ENCODE measurements at places on chromosomes 16 and 17.
A peak's percentile ranks its signal among the peaks of the same experiment; 100 is the strongest.

DNA sequence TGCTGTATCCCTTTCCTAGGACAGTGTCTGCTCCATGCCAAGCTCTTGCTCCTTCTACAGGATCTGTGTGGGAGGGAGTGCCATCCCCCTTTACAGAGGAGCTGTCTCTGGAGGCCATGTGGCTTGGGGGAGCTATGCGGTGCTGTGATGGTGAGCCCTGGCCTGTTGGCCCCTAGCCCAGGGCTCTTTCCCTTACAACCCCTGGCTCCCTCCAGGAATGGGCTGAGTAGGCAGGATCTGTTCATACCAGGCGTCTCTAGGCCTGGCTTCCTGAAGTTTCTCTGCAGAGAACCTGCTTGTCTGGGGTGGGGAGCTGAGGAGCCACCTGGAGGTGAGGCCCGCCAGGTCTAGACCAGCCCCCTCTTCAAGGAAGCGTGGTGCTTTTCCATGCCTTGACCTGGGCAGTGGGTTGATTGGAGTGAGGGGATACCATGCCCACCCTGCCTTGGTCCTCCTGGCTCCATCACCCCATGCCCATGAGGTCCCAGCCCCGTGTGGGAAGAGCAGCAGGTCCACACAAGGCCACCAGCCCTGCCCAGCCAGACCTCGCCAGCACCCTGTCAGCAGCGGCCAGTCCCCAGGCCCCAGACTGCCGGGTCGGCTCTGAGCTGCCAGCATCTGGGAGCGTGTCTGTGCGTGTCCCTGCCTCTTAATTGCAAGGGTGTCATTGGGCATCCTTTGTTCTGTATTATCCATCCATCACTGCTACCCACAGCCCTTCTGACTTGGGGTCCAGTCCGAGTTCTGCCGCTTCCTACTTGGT, 14.7 kb downstream of the LLGL2 start:
- no peak for DNase-seq

DNA sequence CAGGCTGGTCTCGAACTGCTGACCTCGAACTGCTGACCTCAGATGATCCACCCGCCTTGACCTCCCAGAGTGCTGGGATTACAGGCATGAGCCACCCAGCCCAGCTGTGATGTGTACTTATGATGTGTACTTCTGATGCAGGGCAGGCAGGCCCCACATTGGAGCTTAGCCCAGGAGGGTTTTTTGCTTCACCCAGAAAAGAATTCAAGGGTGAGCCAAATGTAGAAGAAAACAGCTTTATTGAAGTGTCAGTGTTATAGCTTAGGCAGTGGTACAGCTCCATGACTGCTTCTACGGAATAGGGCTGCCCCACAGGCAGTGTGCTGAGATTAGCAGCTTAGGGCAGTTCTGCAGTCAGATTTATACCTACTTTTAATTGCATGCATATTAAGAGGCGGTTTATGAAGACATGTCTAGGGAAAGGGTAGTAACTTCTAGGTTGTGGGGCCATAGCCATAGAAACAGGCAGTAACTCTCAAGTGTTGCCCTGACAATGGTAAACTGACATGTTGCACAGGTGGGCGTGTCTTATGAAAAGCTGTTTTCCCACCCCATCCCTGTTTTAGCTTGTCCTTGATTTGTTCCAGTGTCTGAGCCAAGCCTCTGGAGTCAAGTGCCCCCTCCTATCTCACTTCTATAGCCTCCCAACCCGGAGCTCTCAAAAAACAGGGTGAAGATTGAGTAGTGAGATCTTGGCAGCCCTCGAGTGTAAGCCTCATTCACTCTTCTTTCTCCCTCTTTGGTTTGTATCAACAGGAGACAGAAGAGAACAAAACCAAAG, 24.1 kb upstream of the POLR3E start:
- DNase-seq: no peak

- DNase-seq: no peak
Measured at GRCh38 chr16:53891409-53892139, 187.6 kb downstream of the FTO start.

DNA sequence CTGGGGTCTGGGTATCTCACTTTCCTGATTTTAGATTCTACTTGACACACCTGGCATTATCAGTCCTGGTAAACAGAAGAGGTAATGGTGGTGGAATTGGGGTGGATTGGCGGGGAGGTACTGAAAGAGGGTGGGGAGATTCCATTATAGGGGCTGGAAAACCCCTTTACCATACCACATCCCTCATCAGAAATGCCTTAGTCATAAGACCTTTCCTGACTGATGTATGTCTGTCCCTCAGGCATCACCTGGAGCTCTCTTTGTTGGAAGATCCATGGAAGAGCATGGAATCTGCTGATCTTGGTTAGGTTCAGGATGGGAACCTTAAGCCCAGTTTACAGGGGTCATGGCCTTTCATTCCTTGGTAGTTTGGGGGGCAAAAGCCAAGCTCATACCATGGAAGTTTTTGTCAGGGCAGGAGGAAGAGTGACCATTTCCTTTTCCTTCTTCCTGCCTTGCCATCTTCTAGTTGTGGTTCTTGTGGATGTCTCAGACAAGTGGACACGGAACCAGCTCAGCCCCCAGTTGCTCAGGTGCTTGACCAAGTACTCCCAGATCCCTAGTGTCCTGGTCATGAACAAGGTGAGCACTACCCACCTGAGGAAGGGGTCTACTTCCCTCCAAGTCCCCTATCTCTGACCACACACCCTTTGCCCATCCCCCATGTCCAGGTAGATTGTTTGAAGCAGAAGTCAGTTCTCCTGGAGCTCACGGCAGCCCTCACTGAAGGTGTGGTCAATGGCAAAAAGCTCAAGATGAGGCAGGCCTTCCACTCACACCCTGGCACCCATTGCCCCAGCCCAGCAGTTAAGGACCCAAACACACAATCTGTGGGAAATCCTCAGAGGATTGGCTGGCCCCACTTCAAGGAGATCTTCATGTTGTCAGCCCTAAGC, 3.3 kb downstream of the ERAL1 start:
- no peak for DNase-seq

- no peak for DNase-seq
Measured at GRCh38 chr17:49078248-49078647, 54.3 kb upstream of the B4GALNT2 start.

DNA sequence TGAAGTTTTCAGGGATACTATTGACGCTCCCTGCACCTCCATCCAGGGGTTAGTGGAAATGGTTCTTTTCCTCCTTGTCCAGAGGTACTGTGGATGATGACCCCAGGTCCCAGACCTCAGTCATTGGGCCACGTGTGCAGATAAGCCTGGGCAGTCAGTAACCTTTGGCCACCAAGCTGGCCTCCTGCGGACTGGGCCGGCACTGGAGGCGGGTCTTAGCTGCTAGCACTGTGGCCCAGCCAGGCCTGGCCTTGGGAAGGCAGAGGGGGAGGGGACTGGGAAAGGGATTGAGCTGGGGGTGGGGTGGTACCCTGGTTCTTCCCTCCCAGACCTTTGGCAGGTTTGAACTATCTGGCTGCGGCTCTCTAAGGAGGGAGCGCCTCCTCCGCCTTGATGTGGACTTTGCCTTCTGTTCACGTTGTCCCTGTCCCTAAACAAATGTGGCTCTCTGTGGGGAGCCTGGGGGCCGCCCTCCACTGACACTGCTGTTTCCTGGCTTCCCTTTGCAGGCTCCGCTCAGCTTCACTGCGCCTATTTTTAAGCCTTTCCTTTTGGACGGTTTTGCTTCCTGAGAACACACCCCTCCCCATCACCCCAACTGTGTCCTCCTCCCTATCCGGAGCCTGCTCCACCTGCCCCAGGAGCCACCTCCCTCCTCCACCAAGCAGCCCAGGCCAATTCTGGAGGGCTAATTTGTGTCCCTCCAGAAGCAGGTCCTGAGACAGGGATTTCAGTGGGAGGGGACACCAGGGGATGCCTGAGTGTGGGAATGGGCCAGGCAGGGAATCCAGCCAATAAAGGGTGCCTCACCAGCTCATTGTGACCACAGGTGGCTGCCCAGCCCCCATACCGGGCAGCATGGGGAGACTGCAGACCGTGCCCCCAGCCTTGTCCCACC, 251.9 kb downstream of the SEC14L1 start:
- no peak for DNase-seq

DNA sequence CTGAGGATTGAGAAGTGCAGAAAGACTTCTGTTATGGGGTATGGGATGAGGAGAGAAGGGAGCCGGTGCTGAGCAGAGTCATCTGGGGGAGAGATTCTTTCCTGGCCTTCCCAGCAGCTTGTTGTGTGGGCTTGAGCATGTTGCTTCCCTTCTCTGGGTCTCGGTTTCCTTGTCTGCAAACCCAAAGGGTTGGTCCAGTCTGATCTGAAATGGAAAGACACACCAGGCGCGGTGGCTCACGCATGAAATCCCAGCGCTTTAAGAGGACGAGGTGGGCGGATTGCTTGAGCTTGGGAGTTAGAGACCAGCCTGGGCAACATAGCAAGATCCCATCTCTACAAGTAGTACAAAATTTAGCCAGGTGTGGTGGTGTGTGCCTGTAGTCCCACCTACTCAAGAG, 6.0 kb downstream of the SOCS3 start:
- no peak for DNase-seq

- DNase-seq: no peak
Measured at GRCh38 chr16:86533767-86534351, 21.2 kb downstream of the MTHFSD start.

- no peak for DNase-seq
Measured at GRCh38 chr17:10875430-10875851, 37.6 kb upstream of the PIRT start.

DNA sequence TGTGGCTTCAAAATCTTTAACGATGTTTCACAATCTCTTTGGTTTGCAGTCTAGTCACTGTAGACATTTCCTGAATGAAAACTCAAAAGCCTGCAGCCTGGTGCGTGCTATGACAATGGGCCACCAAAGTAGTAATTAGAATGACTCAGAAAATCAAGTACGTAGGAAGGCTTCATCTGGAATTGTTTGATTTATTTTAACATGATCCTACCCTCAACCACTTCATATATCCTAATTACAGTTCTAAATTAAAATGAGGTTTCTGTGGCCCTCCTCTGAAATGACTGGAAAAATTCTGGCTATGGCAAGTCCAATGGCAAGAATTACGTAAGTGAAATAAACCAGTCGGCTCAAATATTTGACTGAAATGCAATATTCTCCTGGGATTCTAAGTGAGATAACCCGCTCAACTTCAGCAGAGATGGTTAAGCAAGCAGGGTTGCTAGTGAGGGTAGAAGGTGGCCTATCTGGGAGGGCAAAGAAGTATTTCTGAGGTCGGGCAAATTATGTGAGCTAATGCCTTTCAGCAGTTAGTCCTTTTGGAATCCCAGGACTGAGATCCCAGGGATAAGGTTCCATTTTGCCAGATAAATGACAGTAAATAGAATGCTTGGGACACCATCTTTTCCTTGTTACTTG, 145.6 kb upstream of the MYOCD start:
- DNase-seq: no peak

GRCh38 chr17:13008461-13008860, 9.4 kb downstream of the ELAC2 start:
- DNase-seq: no peak

GRCh38 chr16:6678586-6678985, 654.1 kb upstream of the RBFOX1 start:
- DNase-seq: no peak

DNA sequence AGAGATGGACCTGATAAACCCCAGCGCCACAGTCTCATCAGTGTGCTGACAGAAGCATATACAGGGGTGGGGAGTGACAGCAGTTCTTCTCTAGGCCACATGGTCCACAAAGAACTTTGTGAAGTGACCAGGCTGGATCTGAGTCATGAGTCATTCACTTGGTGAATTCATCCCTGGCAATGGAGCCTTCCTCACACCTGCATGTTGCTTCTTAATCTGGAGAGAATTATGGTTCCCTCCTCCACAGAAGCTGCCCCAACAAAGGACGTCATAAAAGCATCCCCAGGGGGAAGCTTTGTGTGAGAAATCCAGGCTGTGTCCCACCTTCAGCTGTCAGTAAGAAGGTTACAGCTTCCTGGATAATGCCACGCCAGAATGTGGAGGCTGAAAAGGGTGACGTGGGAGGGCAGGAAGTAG, 215.6 kb upstream of the MAF start:
- DNase-seq: no peak

DNA sequence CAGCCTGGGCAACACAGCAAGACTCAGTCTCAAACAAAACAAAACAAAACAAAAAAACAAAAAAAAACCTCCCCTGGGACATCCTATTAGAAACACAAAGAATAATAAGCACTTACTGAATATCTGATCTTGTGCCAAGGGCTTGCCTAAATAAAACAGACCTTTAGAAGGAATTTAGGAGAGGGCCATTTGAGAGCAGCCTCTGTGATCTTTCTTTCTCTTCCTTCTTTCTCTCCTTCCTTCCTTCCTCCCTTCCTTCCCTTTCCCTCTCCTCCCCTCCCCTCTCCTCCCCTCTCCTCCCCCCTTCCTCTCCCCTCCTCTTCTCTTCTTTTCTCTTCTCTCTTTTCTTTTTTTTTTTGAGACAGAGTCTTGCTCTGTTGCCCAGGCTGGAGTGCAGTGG, 12.3 kb downstream of the ITGAL start:
- no peak for DNase-seq

DNA sequence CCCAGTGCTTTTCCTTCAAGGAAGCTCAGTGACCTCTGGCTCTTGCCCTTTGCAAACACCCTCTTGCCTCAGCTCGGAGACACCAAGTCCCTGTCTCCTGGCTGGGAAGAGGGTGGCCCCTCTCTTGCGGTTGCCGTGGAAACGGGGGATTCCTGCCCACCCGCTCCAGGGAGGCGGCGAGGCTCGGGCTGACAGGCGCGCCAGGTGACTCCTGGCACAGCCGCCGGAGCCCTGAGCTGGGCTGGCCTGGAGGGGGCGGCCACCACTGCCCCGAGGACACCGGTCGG, 71.4 kb downstream of the ABR start:
- DNase-seq: no peak

- no peak for DNase-seq
Measured at GRCh38 chr17:79745641-79746105, 14.9 kb downstream of the ENPP7 start.

GRCh38 chr16:84883301-84883700, 63.5 kb downstream of the CRISPLD2 start:
- peak; percentile 22 for DNase-seq

GRCh38 chr17:81208651-81209050, 14.1 kb downstream of the CEP131 start:
- DNase-seq: no peak

GRCh38 chr16:57155702-57156350, 30.0 kb downstream of the PSME3IP1 start:
- no peak for DNase-seq

- DNase-seq: no peak
Measured at GRCh38 chr17:34161690-34162089, 93.4 kb upstream of the CCL2 start.

- peak; percentile 87 for DNase-seq
Measured at GRCh38 chr16:81478876-81479511, 34.4 kb downstream of the CMIP start.

GRCh38 chr16:66130296-66130905, 236.1 kb upstream of the CDH5 start:
- no peak for DNase-seq

DNA sequence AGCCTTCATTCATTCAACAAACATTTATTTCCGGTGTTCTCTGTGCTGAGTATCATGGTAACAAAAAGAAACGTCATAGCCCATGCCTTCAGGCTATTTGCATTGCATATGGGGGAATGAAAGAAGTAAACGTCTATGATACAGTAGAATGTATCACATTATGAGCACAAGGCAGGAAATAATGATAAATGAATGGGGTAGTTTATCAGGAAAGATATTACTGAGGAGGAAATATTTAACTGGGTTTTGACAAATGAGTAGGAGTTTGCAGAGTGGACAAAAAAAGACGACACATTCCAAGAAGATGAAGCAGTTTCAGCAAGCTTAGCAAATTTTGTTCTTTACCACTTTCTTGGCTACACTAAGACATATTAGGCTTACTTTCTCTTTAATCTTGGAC, 1.3 kb upstream of the KRTAP4-7 start:
- no peak for DNase-seq

- DNase-seq: no peak
Measured at GRCh38 chr17:66414561-66415175, 112.3 kb downstream of the PRKCA start.
